ENCODE measurements at places on chromosomes 7 and 10.

- DNase-seq = peak; percentile 51
These were observed 299.4 kb downstream of the SNX13 start for GRCh38 chr7:17640730-17641377.

GRCh38 chr7:29895559-29895958 is 89.3 kb downstream of the WIPF3 start:
- DNase-seq = no peak

DNA sequence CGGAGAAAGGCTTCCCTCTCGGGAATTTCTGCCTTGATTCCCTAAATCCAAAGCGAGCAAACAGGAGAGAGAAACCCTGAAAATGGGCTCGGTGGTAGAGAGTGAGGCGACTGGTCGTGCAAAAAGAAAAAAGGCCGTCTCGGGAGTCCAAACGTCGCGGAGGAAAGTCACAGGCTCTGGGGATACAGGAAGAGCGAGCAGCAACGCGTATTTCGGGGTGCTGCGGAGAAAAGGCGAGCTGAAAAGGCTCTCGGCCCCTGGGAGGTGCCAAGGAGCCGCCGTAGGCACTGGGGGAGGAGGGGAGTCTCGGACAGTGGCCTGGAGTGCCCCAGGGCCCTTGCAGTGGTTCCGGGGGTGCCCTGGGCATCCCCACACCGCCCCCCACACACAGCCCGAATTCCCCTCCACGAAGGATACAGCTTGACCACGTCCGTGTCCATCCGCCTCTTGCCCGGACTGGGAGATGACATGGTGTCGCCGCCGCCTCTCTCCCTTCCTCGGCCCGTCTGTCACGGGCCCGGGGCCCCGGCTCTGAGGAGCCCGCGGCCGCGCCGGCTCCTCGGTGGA is 591 bp downstream of the UBE2H start:
- DNase-seq = no peak

DNA sequence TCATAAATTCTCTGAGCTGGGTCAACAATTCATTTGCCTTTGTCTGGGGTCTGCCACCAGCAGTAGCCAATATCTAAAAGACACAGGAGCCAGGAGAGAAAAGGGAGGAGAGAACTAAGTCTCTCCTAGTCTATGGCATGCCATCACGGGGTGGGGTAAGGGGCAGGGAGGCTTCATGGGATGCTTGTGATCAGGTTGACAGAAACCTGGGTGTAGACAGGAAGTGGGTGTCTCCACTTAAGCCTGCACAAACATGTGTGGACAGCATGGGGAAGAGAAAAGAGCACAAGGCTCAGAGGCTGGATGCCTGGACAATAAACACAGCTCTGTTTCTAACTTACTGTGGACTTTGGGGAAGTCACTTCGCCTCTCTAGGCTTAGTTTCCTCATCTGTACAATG is 11.5 kb upstream of the C10orf53 start:
- DNase-seq = no peak

GRCh38 chr10:14617852-14618251 is 156.8 kb downstream of the FAM107B start:
- peak; percentile 40 for DNase-seq

GRCh38 chr7:28065308-28065707 is 115.3 kb downstream of the JAZF1 start:
- peak; percentile 67 for DNase-seq

DNA sequence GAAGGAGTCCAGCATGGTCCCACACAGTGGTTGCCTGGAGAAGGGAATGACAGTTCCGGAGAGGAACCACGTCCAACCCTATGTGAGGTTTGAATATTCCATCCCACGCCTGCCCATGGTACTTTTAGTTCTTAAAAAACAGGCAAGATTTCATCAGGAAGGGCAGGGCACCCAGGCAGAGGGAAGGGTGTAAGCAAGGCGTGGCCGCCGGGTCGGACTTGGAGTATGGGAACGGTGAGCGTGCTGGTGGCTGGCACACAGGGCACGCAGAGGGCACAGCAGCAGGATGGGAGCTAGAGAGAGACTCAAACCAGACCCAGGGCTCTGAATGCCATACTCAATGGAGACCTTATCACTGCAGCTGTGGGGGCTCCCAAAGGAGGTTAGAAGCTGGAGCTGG is 34.3 kb downstream of the FAM53B start:
- DNase-seq = no peak

- DNase-seq = no peak
These were observed 227.7 kb downstream of the SKIDA1 start for GRCh38 chr10:21297603-21298383.

DNA sequence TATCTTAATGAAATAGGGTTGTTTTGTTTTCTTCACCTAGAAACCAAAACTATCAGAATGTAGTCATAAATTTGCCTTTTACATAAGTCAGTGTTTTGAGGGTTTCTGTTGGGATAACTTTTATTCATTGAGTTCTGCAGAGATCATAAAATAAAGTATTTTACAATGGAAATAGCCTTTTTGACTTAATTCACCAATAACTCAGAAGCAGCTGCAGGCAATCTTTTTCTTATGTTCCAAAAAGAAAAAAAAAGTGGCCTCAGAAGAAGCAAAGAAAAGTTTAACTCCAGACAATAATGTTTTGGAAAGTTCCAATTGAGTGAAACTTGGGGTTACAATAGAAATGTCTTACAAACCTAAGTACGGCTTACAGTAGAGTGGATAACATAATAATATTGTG is 491.7 kb upstream of the NRP1 start:
- no peak for DNase-seq

GRCh38 chr7:21911341-21911875 is 34.3 kb downstream of the CDCA7L start:
- peak; percentile 78 for DNase-seq

DNA sequence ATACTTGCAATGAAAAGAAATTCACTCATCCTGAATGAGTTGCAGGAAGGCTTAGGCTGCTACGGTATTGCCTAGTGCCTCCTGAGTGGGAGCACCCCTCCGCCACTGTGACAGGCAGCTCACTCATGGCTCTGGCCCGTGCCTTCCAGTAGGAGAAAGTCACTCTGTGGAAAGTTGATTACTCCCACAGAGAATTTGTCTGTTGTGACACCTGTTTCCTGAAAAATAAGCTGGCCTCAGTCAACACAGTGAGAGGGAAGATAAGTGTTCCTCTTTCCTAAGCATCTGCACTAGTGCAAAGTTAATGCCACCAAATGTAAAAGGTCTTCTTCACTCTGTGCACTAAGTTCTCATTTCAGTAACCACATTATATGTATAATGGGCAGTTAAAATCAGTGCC is 158.8 kb upstream of the INHBA start:
- no peak for DNase-seq

DNA sequence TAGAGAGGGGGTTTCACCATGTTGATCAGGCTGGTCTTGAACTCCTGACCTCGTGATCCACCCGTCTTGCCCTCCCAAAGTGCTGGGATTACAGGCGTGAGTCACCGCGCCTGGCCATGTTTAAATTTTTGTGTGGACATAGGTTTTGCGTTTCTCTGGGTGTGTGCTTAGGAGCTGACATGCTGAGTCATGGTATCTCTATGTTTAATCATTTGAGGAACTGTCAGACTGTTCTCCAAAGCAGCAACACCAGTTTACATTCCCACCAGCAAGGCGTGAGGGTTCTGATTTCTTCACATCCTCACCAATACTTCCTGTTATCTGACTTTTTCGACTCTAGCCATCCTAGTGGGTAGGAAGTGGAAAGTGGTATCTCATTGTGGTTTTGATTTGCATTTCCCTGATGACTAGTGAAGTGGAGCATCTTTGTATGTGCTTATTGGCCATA is 153.7 kb downstream of the DNAJB6 start:
- DNase-seq = peak; percentile 8

DNA sequence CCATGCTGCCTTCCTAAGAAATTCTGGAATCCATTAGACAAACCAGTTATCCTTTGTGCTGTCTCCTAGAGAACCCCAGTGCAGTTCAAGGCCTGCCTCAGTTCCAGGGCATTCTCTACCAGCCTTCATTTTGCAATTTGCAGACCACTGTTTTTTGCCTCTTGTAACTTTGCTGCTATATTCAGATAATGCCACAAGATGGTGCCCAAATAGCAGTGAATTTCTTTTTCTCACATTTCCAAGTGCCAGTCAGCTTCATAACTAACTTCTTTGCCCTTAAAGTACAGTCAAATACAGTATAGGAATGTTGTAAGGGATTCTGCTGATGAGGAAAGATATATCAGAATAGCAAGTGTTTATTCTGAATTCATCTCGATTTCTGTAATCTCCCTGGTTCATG is 25.2 kb downstream of the LOXL4 start:
- DNase-seq = no peak
